ENCODE measurements at places on chromosomes 5 and 9.

- no peak for DNase-seq
Observed at GRCh38 chr9:122579874-122580273, 3.3 kb downstream of the OR1L8 start.

GRCh38 chr9:127206666-127207065 lies 57.9 kb upstream of the GARNL3 start:
- DNase-seq = no peak

DNA sequence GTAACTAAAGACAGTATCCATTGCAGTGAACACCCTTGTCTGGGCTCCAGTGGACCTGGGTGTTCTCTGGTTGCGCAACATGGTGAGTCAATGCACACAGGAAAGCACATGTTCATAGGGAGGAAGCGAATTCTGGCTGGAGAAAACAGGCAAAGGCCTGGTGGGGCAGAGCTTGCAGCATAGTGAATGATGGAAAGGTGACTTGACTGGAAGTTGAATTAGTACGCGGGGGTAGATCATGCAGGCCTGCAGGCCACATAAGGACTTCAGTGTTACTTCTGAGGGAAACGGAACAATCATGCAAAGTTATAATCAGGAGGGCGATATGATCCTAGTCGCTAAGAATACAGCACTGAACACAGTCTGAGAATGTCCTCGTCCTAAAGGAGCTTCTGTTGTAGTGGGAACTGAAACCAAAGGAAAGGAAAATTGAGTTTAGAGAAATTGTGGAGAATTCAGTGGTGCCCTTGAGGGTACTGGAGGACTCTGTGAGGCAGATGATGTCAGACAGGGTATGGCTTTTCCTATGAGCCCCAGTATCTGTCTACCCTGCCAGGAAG lies 71.9 kb upstream of the RANBP3L start:
- DNase-seq = peak; percentile 71

- DNase-seq = no peak
Observed at GRCh38 chr5:94793113-94793815, 174.8 kb downstream of the SLF1 start.

DNA sequence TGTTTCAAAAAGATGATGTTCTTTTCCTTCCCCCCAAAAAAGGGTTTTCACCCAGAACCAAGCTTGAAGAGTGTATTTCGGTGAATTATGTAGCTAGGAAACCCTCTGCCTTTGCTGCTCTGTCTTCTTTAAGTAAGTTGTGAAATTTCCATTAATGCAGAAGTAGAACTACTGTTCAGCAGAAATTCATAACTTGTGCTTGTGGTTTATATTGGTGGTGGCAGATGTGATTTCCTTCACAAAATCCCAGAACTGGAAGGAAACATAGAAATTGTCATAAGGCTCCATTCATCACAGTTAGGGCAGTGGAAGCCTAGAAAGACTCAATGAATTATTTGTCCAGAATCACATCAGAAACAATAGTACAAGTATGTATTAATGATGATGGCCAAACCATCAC lies 42.1 kb upstream of the DAB2 start:
- DNase-seq = no peak

DNA sequence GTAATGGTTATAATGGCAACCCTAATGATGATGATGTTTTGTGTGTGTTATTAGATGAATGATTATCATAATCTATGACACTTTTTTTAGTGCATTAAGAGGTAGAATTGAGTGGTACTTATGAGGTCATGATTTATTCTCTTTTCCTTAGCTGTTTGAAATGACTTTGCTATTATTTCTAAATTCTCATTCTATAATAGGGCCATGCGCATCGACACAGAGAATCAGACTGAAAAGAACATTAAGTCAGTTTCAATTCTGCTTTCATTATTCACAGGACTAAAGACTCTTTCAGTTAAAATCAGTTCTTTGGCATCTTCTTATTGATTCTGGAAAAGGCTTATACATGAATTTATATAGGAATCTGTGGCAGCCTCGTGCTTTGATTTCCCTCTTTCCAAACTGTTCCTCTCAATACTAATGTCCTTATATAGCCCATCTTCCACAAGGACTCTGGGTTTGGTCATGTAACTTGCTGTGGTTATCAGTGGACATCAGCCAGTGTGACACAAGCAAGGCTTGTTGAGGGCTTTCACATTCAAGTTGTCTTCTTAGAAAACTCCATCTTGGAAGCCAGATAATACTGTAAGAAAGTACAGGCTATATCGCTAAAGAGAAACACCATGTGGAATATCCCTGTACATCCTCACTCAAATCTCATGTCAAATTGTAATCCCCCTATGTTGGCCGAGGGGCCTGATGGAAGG lies 140.3 kb upstream of the CHD1 start:
- DNase-seq = no peak

DNA sequence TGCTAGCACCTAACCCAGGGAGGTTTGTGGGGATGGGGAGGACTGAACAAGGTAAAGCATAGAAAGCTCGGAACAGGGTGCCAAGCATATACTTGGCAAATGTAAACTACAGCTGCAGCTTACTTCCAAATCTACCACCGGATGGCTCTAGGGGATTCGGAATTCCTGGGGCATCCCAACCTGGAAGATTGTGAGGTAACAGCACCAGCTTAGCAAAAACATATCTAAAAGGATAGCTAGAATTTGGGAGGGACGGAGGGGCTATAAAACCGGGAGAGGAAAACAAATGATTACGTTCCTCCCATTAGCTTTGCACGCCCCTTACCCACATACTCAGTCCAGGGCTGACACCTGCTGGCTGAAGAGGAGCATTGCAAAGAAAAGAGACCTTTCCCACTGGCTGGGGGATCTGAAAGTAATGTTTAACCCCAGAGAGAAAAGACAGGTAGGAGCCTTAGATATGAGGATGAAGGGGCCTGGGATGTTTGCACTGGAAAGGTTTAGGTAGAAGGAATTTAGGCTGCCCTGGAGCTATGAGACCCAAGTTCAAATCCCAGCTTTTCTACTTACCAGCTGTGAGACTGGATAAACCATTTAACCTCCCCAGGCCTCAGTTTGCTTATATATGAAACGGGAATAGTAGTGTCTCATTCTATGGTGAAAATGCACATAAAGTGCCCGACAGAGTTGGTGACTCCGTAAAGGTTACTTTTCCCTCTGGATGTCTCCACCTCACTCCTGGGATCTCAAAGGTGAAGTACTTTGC lies 73.6 kb downstream of the FAM114A2 start:
- peak; percentile 75 for DNase-seq

- DNase-seq = no peak
Observed at GRCh38 chr9:80046481-80046880, 474.7 kb downstream of the TLE4 start.

DNA sequence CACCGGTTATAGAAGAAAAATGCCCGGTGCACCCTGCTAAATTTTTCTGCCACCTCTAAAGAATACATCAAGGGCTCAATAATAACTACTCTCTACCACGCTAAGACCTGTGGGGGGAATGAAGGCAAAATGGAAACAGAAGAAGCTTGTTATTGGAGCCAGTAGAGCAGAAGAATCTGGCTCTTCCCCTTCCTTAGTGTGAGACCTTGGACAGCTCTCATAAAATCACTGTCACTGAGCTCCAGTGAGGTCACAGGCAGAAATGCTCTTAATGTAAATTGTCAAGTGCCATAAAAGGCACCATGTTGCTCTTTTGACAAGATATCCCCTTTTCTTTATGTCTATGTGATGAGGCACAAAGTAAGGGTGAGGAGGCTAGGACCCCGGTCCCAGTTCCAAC lies 74.4 kb downstream of the ASTN2 start:
- no peak for DNase-seq

DNA sequence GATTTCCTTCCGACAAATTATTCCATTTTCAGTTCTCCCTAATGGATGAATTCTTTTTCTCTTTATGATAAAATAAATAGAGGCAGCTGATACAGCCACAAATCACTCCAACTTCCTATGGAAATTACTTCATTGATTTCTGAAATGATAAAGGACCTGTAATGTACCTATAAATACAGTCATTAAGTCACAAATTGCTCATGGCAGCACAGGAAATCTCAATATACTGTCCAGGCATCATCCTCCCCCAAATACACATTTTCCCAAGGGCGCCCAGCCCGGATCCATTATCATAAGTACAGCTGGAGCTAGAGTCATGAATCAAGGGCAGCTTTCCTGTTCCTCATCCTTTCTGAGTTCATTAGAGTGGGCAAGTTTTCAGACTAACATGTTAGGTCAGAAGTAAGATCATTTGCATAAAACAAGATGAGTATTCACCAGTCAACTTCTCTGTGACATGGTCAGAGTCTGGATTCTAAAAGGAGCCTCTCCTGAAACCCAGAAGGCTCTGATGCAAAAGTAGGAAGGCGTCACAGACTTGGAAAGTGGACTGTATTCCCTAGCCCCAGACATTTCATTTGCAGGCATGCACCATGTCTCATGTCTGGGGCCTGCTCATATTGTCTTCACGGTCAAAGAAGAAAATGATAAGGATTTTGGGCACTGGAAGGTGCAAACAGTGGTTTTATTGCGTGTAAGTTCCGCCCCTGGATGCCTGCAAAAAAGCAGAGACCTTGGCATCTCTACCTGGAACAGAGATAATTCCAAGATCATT lies 383.2 kb downstream of the PLK2 start:
- DNase-seq = no peak

- DNase-seq = no peak
Observed at GRCh38 chr5:109558952-109559351, 130.8 kb upstream of the MAN2A1 start.

DNA sequence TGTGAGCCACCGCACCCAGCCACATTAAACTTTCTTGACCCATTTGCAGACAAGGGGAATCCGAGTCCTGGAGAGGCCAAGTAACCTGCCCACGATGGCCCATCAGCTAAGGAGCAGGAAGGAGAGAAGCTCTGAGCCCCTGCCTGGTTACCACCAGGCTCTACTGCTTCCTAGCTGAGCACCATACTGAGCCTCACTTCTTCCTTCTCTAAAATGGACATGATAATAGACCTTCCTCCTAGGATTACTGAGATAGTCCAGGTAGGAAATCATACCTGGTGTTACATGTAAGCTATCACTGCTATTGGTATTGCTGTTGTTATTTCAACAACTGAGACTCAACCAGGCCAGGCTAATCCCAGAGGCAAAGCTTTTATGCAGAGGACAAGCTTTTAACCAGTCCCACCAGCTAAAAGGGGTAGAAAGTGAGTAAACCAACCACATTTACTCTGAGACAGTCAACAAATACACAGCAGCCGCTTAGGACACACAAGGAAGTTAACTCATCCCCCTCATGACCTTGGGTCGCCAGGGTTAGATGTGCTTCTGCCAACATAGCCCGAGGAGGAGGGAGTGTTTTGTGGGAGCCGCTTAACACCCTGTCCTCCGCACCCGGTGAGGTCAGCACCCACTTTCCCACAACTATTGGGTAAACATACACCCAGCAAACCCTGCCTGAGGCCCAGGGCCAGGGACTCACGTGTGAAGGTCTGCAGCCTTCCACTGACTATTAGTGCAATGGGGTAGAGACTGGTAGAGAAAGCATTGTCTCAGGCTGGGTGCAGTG lies 20.6 kb upstream of the PTGES start:
- no peak for DNase-seq

DNA sequence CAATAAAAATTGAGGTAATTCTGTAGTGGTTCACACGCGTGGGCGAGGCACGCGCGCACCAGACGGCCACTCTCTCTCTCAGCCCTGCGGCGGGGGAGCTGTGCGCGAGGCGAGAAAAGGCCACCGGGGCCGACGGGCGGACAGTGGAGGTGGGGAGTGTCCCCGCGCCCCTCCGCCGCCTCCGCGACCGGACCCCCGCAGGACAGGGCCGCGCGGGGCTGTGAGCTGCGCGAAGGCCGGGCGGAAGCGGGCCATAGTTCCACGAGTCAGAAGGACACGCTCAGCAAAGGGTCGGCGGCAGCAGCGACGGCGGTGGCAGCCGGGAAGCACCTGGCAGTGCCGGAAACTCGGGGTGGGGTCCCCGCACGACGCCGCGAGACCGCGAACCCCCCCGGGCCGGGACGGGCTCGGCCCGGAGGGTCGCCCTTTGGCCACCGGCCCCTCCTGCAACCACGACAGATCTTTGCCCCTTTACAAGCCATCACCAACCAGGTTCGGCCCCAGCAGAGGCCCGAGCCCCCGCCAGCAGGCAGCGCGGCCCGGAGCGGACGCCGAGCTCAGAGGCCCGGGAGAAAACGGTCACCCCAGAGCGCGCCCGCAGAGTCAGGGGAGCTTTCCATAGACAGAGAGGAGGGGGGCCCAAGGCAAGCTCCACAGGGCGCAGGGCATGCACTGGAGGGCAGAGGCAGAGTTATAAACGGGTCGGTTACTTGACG lies 60.9 kb downstream of the ZNF354C start:
- no peak for DNase-seq

- no peak for DNase-seq
Observed at GRCh38 chr5:71782393-71782770, 63.3 kb downstream of the CARTPT start.

GRCh38 chr5:27462936-27463335 lies 424.6 kb upstream of the CDH9 start:
- DNase-seq = no peak

DNA sequence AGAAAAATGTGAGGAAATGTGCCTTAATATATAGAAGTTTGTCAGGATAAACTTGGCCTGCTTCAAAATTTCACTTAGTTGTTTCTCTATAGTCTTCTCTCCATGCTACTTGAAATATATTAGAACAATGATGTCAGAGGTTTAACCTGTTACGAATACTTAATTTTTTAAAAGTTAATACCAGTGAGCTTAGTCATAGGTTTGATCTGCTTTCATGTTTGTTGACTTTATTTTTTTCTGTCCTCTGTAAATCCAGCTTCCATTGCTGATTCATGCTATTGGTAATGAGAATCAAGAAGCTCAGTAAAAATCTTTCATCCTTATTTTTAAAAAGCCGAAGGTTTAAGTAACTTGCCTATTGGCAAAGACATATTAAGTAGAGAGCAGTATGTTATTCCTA lies 27.9 kb downstream of the BDP1 start:
- no peak for DNase-seq

DNA sequence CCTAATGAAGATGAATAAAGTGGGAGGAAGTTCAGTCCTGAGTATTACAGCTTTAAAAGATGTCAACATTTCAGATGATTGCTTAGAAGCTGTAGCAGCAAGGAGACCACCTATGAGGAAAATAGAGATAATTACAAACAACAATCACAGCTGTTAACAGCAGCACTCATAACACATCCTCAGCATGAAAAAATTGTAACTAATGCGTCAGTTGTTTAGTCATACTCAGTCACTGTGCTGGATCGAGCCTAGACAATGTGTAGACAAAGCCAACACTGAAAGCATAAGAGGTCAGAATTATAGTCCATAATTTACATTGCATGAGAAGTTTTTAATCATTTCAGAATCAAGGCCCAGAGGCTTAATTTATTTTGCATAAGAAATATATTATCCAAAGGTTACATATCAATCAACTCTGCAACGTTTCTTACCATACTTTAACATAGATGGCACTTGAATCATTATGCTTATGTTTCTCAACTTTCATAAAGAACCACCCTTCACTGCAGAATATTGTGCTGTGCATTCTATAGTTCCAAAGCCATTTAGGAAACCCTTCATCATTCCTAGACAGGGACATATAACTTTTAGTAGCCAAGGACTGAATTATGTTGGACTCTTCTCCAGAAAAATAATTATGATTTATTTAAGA lies 60.2 kb upstream of the HAPLN1 start:
- DNase-seq = no peak

DNA sequence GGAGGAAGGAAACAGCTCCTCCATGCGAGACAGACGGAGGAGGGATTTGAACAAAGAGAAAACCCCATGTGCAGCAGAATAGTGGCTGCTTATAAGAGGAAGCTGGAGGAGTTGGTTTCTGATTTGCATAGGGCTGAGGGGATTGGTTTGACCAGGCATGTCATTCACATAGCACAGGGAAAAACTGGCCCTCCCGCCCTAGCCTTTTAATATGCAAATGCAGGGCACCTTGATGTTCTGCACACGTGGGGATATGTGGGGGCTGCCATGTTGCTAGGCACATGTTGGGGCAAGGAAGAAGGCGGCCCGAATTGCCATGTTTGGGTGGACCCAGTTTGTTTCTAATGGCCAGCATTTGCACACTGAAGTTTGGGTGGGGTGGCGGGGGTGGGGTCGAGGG lies 42.2 kb downstream of the OSMR start:
- no peak for DNase-seq
